Erythroblast (primary cell): ENCODE measurements at places on chromosomes 13 and 19.

DNA sequence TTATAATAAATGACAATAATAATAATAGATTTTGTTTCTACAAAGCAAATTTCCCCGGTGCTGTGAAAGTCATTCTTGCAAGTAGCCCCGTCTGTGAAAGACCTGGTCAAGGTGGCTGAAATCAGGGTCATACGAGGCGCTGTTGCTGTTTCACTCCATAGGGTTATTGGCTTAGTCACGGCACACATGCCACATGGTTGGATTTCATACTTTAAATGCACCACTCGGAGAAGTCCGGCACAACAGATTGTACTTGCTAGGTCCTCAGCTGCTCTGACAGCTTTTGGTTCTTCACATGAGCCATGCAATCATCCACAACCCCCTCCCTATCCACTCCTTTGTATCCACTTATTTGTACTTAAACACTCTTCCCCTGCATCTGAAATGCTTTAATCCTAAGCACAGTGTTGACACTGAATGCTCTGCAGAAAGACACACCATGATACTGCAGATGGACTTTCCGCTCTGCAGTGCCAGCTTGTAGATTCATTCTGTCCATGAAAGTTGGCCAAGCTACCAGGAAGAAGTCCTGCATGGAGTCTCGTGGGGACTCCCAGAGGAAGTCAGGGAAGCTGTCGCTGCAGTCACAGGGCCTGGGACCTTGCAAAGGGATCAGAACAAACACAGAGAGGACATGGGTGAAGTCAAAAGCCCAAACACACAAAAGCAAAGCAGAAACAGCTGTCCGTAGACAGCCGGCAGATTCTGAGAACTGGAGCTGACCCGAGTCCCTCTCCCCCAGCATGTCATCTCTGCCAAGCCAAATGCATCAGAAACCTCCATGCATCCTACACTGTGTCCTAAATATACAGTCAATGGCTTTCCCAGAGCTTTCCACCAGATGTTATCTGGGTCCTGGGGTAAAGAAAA lies 124.6 kb downstream of the COL4A2 start:
- DNase-seq, result no peak

- no peak for DNase-seq
Observed at GRCh38 chr19:42589792-42590191, 4.9 kb downstream of the CEACAM8 start.

GRCh38 chr19:44772959-44773358 lies 4.7 kb upstream of the CBLC start:
- no peak for DNase-seq

DNA sequence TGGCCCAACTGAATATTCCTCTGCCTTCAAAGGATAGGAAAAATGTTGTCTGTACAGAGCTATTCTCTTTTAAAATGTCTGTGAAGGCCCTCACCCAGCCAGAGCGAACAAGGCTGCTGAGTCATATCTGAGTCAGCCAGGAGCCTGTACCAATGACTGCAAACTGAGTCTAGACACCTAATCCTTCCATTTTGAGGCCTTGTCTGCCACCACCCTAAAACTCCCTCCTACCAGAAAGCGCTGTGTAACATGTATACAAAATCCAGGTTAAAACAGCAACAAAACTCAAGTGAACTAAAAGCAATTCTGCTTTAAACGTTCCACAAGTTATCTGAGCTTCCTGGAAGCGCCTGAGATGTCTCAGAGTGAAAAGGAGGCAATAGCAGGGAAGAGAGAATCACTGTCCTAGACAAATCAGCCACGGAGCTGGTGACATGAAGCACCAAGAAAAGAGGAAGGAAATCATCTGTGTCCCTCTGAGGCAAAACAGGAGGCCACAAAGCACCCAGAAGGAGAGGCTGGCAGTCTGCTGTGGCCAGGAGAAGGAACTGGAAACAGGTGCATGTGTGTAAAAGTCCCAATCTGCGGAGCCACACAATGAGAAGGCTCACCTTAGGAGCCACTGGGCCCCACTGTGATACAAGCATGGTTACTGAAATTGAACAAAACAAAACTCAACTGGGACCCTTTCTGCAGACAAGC lies 10.2 kb downstream of the DHRS12 start:
- DNase-seq, result peak; percentile 68

- no peak for DNase-seq
Observed at GRCh38 chr13:50722440-50723125, 120.9 kb downstream of the DLEU7 start.

- DNase-seq, result no peak
Observed at GRCh38 chr13:48000559-48001113, 437 bp downstream of the SUCLA2 start.

- no peak for DNase-seq
Observed at GRCh38 chr19:18453269-18454024, 15.5 kb upstream of the ISYNA1 start.

DNA sequence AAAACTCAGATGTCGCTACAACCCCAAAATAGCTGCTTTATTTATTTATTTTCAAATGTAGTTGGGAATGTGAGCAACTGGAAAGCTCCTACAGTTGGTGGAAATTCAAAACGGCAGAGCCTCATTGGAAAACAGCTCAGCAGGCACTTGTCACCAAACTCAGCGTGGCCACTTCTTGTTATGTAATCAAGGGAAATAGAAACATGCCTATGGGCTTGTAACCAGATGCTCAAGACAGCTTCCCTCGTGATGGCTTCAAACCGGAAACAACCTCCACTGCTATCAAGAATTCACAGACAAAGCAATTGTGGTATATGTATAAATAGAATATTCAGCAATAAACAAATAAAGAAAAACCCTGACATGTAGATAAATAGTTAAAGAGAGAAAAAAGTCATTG lies 627.8 kb upstream of the SLC10A2 start:
- DNase-seq, result no peak

- DNase-seq, result no peak
Observed at GRCh38 chr19:49832556-49832955, 14.5 kb downstream of the MED25 start.

DNA sequence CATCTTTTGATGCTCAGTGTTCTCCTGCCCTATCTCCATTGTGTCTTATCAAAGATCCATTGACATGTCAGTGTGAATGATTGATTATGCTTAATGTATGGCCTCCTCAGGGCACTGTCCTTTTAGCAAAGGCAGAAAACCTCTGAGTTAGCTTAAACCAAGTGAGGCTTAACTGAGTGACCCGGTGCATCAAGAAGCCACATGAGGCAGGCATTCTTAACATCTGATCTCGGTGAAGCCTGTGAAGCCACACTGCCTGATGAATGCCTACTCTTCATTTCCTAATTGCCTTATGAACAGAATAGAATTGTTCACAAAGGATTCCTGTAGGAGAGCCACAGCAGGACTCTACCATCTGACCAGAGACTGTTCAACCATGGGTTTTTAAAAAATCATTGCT lies 168.1 kb upstream of the SOX21 start:
- no peak for DNase-seq

DNA sequence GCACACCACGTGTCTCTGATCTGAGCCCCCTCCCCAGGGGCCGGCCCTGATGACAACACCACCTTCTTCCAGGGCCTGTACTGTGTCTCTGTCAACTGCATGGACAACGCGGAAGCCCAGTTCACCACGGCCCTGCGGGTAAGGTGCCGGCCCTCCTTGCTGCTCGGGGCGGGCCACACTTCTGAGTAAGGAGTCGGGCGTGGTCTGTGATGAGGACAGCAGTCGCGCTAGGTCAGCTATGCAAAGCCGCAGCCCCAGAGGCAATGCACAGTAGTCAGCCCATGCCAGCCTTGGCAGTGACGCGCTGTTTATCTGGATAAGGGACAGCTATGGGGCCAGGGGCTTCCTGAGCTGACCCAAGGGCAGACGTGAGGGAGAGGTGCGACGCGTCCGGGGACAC lies 24.6 kb downstream of the MAU2 start:
- DNase-seq, result no peak

GRCh38 chr19:42424345-42424707 lies 2.9 kb downstream of the LIPE start:
- DNase-seq, result peak; percentile 65

GRCh38 chr19:33552928-33553279 lies 31.3 kb upstream of the PEPD start:
- DNase-seq, result no peak

GRCh38 chr13:85436029-85436428 lies 363.2 kb downstream of the SLITRK6 start:
- DNase-seq, result no peak

- DNase-seq, result no peak
Observed at GRCh38 chr13:77863144-77863543, 55.5 kb downstream of the EDNRB start.

DNA sequence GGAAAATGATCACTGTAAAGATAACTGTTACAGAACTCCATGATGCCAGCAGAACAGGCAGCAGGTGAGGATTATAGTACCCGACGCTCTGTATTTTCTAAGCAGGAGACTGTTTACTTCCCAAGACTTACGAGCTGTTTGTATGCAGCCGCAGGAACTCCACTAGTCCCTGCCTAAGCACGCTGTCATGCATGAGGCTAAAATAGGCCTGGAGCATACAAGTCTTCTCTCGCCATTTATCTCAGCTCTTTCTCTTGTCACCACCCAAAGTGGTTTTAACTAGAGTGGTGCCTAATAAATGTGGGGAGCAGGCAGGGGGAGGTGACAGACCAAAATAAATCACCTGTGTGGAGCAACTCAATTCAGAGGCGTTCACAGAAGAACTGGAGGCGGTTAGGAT lies 175.8 kb downstream of the TDRD3 start:
- DNase-seq, result no peak

DNA sequence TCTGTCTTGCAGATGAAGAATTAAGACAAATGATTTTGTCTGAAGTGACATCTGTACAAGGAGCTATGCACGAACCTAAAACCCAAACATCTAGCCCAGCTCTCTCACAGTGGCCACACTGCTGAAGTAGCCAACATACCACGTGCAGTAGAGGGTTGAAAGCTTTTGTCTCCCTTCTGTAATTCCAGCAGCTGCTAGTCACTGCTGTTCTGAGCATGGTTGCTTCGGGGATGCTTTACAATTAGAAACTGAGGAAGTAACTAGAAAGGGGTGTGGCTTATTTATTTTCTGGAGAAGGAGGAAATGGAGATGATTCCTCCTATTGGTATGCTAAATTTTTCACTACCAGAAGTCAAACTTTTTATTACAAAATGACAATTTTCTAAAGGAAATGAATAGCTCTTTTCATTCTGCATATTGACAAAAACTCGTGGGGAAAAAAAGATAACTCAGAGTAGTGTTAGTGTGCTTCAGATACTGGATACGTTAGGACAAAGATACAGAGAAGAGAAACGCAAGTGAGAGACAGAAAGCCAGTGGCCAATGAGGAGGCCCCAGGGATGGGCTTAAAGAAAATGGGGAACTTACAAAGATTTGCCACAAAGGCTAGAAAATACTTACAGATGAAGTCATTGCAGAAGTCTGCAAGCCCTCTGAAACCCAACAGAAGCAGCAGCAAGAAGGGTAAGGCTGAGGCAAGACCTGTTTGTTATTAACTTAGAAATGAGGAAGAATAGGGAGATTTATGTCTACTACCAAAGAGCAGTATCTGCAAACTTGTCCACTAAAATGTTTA lies 192.7 kb upstream of the MIR17HG start:
- no peak for DNase-seq

- DNase-seq, result no peak
Observed at GRCh38 chr19:52398081-52398441, 412 bp downstream of the ZNF528 start.

GRCh38 chr19:31648347-31648746 lies 299.1 kb upstream of the TSHZ3 start:
- DNase-seq, result no peak

DNA sequence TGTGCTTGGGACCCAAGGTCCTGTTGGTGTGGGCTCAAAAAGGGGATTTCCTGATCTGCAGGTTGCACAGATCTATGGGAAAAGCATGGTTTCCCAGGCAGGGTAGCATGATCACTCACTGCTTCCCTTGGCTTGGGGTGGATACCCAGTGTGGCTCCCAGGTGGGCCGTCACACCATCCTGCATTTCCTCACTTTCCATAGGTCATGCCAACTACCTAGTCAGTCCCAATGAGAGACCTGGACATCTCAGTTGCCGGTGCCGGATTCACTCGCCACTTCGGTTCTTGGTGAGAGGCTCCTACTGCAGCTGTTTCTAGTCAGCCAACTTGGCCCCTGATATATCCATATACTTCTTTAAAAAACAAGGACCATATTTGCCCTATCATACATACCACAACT lies 503.0 kb downstream of the PCDH17 start:
- no peak for DNase-seq

DNA sequence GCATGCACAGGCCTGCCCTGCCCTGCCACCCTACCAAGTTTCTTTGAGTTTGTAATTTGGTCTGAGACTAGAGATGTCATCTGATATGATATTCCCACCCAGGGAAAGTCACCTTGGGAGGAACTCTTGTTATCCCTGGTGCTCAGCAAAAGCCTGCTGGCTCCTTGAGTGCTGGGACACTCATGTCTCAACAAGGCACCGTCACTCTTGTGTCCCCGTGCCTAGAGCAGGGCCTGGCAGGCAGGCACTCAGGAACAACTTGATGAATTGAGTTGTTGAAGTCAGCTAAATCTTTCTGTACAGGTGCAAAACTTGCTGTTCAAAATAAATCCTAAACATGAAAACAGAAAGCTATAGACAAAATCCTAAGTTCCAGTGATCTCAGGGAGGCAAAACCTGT lies 345.4 kb downstream of the KCNRG start:
- DNase-seq, result no peak

- DNase-seq, result no peak
Observed at GRCh38 chr13:93558637-93559036, 332.0 kb downstream of the GPC6 start.

DNA sequence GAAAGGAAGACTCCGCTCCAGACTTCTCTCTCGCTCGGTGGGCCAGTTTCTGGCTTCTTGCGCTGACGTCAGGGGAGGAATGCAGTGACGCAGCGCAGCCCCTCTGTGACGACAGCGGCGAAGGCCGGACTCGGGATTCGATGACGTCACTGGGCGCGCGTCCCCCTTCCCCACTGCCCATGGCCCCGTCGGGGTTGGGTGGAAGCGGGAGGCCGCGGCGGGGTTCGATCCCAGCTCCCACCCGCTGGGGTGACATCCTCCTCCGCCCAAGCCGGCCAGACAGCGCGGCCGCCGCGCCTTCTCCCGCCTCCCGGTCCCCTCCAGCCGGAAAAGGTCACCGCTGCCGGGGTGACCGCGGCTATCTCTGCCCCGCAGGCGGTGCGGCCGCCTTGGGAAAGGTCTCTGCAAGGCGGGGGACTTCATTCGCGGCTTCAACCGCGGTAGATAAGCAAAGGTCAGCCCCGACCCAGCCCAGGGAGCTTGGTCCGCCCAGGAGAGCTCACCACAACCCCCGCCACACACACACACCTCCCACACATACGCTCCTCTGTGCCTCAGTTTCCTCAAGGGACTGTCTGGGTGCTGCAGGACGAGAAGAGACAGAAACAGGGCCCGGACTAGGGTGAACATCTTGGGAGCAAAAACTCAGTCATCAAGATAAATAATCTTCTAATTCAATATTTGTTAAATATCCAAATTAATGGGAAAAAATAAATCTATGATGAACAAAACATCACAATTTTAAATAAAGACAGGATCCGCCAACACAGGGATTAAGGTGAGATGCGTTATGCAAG lies 844 bp upstream of the RFX1 start:
- peak; percentile 96 for DNase-seq
